ENCODE measurements at places on chromosomes 2 and 18.

DNA sequence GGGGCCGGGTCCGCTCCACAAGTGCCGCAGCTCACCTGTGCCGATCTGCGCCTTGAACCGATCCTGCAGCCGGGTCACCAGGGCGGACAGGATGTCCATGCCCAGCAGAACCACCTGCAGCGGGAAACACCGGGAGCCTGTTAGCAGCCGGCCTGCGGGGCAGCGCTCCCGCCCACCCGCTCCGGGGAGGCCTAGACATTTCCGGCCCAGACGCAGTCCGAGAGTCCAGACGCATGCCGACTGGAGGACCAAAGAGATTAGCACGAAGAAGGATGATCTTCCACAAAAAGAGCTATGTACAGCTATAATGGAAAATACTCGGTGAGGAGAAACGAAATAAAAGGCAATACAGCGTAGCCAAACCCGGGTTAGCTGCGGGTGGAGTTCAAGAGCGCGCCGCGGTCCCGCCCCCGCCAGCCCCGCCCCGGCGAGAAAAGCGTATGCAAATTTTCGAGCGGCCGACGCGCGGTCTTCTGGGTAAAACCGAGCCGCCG lies 421 bp upstream of the RNU4ATAC start:
- DNase-seq, result peak; percentile 85

DNA sequence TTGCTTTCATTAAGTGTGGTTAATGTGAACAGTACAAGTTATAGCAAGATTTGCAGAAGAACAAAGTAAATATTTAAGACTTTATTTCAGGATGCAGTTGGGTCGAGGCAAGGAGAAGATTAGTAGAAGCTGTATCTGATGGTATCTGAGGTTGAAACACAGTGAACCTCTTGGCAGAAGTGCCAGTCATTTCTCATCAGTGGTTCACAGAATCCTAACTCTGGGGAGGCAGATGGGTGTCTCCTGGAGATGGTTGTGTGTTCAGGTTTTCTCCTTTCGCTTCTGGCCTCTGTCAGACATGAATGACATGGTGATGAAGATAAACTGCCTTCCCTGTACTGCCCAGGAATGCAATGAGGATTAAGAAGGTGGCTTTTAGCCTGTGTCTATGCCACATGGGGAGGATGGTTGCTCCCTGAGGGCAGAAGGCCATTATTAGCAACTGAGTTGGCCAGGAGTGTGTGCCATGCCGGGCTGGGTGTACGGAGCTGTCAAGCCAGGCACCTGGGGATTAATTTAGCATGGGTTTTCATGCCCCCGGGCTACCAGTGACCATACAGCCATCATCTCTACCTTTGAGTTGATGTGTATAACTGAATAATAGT lies 28.0 kb downstream of the MGAT5 start:
- no peak for DNase-seq

DNA sequence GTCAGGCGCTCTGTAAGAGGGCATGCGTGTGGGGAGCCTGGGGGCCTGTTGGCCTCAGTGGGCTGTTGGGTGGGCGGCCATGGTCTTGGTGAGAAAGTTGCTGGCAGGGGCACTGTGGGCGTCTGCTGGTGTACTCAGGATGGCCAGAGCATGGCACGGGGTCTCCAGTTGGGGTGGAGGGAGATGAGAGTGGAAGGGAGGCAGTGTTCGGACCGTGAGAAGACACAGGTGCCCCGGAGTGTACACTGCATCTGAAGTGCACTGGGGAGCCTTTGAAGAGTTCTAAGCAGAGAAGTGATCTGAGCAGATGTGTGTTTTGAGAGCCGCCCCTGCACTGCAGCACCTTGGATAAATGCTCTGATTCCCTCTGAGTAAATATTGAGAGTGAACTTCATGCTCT lies 150.8 kb downstream of the LDLRAD4 start:
- no peak for DNase-seq

DNA sequence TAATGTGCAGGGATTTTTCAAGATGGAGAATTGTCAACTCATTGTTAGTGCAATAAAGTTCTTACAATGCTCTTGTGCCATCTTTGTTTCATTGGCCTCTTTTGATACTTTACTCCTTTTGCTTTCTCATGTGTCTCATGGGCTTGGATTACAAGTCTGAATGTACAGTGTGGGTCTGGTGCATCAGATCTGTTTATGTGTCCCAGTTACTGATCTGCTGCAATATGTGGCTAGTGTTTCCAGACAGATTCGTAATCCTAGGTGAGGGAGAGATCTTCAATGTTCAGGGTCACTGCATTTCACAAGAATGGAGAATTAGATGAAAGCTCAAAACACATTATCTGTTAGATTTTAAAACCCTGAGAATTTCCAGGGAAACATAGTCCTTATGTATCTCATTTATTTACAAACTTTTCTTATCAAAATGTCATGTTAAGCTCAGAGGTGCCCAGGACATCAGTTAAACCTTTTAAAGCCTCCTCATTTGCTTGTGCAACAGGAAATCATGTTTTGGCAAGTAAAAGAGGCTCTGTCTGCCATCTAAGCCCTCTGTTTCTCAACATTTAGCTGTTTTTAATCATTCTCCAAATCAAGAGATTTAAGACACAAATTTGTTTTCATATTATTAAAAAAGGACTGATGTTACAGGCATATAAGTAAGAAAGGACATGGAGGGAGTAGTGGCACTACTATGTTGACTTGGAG lies 108.1 kb downstream of the NUP35 start:
- no peak for DNase-seq

DNA sequence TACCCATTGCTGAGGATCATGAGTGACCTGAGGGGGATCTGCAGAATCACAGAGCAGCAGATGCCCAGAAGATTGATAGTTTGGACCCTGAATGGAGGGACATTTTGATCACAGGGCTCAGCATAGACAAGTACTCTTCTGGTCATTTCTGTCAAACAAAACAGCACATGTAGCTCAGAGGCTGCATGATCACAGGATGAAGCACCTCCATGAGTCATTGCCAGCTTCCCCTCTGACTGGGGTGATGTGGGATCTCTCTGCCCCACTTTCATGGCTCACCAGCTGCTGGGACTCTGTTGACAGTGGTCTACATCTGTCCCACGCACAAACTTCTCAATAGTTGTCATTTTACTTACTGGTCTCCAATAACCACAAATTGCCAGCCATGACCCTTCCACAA lies 264.1 kb downstream of the RPIA start:
- no peak for DNase-seq

DNA sequence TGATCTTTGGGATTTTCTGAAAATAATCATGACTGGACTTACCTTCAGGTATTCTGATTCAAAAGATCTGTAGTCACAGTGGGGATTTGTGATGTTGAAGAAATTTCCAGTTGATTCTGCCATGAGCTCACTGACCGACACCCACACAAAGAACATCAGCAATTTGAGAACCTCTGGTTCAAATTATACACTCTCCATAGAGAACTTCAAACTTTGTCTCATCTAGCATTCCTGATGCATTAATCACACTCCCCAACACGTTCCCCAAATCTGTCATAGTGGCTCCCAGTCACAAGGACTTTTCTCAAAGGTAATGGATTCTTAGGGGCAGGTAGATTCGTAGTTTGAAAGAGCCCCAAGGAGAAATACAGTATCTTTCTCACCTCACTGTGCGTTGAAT lies 584.3 kb downstream of the FBXO15 start:
- peak; percentile 37 for DNase-seq

GRCh38 chr2:3356799-3357198 lies 20.8 kb downstream of the EIPR1 start:
- no peak for DNase-seq

GRCh38 chr2:207206011-207206410 lies 40.3 kb upstream of the KLF7 start:
- no peak for DNase-seq

DNA sequence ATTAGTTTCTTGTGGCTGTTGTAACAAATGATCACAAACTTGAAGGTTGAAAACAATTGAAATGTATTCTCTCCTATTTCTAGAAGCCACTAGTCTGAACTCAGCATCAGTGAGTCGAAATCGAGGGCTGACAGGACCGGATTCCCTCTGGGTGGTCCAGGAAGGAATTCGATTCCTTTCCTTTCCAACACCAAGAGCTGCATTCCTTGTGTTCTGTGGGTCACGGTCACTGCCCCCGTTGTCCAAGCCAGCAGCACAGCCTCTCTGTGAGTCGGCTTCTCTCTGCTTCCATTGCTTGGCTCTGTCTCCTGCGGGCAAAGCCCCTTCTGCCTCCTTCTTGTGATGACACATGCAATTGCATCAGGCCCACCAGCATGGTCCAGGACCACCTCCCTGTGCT lies 67.3 kb downstream of the SMIM21 start:
- no peak for DNase-seq

- no peak for DNase-seq
These were observed 1552.3 kb upstream of the SLC39A10 start for GRCh38 chr2:194104687-194105086.

- peak; percentile 49 for DNase-seq
These were observed 1.6 kb downstream of the TSHZ1 start for GRCh38 chr18:75211953-75212750.

DNA sequence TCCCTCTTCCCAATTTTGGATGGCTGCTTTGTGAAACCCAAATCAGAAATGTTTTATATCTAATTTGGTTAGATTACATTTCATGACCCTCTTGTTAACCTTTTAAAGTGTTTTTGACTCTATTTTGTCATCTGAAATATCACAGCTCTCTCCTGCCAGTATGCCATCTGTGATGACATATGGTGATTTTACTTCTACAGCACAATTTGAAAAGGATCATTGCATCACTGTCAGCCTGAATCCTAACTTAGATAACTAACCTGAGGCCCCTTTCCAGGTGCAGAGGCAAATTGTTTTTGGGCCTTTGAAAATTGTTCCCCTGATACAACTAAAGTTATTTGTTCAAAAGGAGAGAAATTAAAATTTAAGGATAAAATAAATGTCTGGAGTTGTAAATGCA lies 1023.4 kb upstream of the LRRTM1 start:
- DNase-seq, result no peak

Measured in GM03348 (cell line).